ENCODE measurements at places on chromosomes 3 and 15.

- peak; percentile 20 for DNase-seq
These were observed 1.1 kb downstream of the EDEM1 start for GRCh38 chr3:5188419-5189221.

- peak; percentile 50 for DNase-seq
These were observed 31.5 kb upstream of the SLC2A2 start for GRCh38 chr3:171058058-171058457.

DNA sequence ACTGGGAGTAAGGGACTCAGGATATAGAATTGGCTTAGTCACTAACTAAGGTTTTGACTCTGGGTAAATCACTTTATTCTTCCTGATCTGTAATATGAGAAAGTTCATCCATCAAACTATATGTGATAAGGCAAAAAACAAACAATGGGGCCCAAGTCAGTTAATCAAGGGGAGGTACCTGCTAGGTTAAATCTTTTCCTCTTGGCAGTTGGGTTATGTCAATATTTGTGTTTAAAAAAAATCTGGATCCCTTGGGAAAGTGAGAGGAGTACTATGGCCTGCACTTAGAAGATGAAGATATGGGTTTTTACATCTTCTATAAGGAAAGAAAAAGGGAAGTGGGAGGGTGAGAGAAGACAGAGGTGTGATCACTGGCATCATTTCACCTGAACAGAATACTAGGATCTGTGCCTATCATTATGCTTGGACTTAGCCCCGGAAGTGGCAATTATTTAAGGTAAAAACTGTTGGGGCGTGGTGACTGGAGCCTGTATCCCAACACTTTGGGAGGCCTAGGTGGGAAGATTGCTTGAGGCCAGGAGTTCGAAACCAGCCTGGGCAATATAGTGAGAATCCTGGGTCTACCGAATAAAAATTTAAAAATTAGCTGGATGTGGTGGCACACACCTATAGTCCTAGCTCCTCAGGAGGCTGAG, 2.8 kb upstream of the SLC28A2 start:
- no peak for DNase-seq

GRCh38 chr15:74382004-74382816, 14.8 kb upstream of the CYP11A1 start:
- peak; percentile 96 for DNase-seq

DNA sequence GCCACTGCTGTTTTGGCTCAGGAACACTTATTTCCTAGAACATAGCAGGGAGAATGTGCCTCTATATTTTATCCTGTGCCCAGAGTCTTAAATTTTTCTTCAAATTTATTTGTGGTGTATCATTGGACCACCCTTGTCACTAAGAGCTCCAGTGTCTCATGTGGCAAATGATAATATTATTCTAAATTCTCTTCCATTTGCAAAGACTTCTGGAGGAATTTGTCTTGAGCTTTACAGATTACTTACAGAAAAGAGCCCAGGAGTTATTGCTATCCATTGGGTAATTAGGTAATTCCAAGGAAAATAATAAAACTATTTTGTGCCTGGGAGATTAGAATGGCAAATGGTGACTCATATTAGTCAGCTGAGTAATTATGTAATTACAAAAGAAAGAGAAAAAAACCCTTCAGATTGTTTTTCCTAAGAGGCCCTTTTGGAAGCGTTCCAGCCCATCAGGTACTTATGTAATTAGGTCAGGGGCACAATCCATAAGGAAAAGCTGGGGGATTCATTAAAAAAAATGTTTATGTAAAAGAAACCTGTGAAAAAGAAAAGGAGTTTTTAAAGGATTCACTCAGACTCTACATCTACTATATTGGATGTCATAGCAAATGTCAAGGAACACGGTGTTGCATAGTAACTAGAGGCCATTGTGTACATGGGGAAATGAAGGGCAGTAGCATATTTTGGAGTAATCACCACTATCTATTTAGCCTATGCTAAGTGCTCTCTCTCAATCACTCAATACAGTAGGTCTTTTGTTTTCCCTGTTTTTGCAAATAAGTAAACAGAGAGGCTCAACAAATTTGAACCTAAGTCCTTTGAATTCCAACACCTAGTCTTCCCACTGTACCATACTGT, 380.9 kb upstream of the RARB start:
- DNase-seq = no peak

- peak; percentile 78 for DNase-seq
These were observed 4.6 kb upstream of the EPB42 start for GRCh38 chr15:43225201-43225949.

GRCh38 chr3:50226888-50227389, 9.1 kb upstream of the GNAI2 start:
- no peak for DNase-seq

DNA sequence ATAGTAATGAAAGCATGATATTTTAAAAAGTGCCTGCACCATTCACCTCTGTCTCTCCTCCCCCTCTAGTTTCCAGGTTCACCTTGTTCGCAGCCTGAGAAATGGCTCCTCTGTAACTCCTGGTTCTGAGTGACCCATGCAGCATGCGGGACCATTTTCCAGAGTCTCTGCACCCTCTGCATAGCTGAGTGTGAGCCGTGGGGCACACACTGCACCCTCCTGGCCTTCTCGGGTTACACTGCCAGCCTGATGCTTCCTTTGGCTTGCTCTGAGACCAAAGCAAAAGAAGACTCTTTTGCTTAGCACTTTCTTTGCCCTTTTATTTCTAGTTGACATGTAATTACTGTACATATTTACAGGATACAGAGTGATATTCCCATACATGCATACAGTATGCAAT, 287.3 kb downstream of the GABRG3 start:
- no peak for DNase-seq

DNA sequence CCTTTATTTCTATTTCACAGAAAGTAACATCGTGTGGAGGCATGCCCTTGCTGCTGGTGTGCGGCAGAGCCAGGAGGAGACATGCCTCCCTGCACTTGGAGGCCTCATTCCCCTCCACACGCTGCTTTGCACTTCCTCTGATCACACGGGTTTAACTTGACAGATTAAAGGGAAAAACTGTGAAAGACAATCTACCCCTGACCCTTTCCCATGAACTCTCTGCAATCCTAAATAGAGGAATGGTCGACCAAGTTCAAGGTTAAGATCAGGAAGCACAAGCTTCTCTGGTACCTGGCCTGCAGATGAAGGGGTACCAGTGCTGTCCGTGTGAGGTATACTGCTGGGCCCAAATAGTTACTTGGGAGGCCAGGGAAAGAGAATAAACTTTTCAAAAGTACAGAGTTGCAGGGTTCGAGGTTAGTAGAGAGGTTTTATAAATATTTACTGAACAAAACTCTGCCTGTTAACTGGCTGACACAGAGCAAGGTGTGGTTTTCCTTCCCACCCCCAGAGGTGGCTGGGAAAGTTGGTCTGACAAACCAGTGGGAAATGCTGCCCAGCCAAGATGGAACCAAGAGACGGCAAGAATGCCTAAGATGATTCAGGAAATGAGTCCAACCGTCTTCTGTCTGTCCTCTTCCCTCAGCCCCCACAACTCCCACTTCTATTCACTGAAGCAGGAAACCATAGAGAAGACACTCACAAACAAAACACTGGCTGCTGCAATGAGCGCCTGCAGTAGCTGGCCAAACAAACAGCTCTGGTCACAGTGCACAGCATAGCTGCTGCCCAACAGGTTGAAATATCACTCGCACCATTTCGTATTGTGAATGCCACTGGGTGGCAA, 79.6 kb downstream of the IGF2BP2 start:
- DNase-seq = peak; percentile 74

- DNase-seq = no peak
These were observed 16.8 kb downstream of the FGF7 start for GRCh38 chr15:49439678-49440395.

DNA sequence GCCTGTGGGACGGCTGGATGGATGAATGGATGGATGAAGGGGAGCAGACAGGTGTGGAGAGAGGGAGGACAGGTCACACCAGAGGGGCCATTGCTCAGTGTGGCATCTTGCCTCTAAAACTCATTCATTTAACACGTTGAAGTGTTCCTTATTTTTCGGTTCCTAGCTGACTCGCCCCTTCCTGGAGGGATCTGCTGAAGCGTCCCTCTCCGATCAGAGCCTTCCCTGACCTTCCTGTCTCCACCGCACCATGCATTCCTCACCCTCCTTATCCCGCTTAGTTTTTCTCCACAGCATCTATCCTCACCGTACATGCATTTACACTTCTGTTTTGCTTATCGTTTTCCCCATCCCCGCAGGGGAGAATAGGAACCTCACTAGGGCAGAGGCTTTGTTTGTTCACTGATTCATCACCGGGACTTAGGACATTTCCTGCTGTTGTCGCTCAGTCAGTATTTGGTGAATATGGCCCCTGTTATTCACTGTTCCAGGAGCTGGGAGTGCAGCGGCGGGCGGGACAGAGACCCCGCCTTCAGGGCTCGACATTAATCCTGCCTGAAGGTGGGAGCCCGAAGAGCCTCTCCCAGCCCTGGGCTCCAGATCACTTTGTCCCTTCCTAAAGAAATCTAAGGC, 32.0 kb downstream of the FOXL2 start:
- DNase-seq = peak; percentile 35

- DNase-seq = no peak
These were observed 8.8 kb downstream of the ARID3B start for GRCh38 chr15:74549816-74550215.

DNA sequence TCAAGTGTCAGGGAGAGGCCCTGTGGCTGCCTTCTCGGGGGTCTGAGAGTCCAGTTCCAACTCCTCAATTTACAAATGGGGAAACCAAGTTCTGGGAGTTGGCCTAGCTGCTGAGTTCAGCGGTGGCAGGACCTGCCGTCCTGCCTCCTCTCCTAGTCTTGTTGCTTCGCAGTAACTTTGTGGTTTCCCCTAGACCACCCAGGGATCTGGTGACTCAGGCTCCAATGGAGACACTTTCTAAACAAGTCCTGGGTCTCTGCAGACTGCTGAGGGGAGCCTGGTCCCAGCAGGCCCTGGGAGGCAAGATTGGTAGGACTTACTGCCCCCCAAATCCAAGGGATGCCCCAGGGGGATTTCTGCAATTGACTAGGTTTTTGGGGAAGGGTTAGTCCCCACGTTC, 83.6 kb downstream of the SMAD6 start:
- DNase-seq = peak; percentile 47

DNA sequence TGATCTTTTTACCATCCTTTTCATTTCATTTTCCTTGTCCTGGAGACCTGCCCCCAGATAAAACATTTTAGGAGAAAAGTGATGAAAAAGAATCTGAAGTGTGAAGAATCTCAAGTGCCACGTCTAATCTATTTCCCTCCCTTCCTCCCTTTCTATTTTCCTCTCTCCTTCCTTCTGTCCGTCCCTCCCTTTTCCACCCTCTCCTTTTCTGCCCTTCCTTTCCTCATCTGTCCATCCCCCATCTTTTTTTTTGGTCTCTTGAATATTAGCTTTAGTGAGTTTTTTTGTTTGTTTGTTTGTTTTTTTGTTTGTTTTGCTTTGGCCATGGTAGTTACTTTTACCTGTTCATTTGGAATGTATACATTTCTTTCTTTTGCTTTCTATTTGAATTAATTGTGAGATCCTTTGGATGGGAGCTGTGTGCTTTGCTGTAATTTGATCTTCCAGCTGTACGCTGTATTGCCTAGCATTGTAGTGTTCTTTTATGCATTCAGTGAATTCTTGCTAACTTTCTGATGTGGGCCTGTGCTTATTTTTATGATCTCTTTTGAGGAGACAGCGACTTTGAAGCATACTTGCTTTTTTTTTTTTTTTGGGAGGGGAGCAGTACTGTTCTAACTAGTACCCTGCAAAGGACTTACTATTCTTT, 19.2 kb downstream of the CDIN1 start:
- DNase-seq = no peak

DNA sequence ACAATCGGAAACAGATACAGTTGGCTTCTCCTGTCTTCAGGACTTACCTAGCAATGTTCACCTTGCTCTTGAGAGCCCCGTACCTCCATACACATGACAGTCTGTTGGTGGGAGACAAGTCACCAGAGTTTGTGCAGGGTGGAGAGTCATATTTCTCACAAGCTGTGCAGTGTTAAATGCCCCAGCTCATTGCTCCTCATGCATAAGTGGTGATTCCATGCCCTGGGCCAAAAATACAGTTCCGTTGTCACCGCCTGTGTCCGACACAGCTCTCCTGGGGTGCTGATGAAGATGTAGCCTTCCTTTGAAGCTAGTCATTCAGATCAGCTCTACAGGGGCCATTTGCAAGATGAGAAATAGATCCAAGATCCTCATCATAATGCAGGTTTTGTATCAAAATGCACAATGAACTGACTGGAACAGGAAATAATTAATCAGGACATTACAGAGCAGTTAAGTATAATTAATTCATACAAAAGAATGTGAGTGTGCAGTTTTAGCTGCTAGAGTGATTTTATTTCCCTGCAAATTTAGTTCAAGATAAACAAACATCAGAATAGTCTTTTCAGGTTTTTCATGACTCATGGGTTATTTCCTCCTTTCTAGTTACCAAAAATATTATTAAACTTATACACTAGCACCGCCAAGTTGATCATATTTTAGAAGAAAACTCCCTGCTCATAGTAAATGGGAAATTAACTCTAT, 66.5 kb downstream of the CD47 start:
- no peak for DNase-seq

DNA sequence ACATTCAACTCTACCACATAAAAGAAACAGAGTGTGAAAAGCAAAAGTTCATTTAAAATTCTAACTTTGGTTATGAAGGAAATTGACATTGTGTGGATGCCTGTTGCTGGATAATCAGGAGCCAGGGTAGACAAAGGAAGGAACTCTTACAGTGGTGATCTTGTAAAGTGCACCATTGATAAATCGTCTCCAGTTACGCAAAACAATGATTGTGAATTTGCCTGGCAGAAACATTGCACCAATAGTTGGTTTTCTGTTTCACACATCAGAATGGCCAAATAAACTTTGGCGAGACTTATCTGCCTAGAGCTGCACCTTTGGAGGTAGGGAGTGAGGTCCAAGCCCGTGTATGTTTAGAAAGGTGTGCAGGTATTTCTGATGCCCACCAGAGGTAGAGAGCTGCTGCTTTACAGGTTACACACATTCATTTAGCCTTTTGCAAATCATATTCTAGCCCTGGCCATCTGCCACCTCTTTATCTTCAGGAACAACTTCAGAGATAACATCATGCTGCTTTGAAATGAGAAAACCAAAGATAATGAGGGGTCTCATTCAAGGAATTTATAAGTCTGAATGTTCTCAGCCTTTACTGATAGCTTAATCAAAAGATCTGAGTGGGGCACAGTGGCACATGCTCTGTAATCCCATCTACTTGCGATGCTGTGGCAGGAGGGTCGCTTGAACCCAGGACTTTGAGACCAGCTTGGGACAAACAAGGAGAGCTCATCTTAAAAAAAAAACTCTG, 47.4 kb upstream of the P3H2 start:
- no peak for DNase-seq

GRCh38 chr3:74347563-74348268, 266.7 kb downstream of the CNTN3 start:
- no peak for DNase-seq

DNA sequence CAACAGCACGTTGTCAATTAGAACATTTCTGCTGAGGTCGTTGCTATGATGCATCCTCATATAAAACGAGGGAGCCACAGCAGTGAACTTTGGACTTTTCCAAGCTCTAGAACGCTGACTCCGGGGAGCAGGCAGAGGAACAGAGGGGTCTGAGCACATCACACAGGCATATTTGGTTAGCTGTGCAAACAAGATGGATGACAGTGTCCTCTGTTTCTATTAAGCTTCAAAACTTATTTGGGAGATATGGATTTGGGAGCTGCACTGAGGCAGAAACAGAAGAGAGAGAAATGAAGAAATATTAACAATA, 278.0 kb upstream of the TBL1XR1 start:
- DNase-seq = no peak
